Ovary (tissue), 10 donors: ENCODE measurements at places on chromosomes 3 and 15. TPM values are rescaled to one million over a fixed set of nuclear protein-coding genes. Genes with fewer than 3 reads are reported as not detected.
A peak's percentile ranks its signal among the peaks of the same experiment; 100 is the strongest.

ALPK3 gene
- 0.48 TPM for total RNA-seq

PRSS50 gene
- total RNA-seq: 0.40 TPM

GOLGA8H gene
- total RNA-seq: 1.3 TPM

RETNLB gene
- not detected for total RNA-seq

- no peaks in the 10 kb centered on the region for H3K4me1 ChIP-seq
- DNase-seq: no peak
- no peaks in the 10 kb centered on the region for H3K27me3 ChIP-seq
- H3K27ac ChIP-seq: no peak overlapping the region
Measured at GRCh38 chr15:27989838-27990237, 109.3 kb downstream of the OCA2 start.

DNA sequence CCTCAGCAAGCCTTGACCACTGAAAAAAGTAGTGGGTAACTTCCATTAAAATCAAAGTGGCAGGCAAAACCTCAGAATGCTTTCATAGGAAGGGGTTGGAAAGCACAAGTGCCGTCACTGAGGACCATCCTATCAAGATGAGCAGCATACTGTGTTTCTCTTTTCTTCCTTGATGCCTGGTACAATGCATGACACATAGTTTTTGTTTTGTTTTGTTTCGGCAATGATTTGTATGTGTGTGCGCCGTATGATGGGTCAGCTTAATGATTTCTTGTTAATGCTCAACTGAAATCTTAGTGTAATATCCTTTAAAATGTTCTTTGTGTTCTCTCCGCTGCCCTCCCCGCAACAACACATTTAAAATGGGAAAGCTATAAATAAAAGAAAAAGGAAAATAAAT lies 476.4 kb upstream of the KCNMB2 start:
- no peak for DNase-seq
- H3K27ac ChIP-seq: no peak overlapping the region
- H3K4me3 ChIP-seq: no peak overlapping the region
- peaks cover 3% of the 10 kb centered on the region for H3K4me1 ChIP-seq

DNA sequence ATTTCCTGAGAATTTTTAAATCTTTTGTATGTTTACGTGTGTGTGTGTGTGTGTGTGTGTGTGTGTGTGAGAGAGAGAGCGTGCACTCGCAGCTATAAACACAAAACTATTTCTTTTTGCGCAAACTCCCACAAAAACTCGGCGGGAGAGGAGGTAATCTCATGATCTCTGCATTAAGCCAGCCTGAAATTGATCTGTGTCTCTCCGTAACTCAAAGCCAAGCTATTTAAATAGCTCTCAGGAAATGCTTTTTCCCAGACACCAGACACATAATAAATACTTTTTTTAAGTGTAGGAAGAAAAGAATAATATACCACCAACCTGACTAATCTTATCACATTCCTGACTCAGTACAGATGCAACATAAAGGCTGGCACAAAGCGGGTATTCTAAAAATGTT lies 226.8 kb downstream of the MAGI1 start:
- H3K27ac ChIP-seq: no peak overlapping the region
- no peak overlapping the region for H3K4me3 ChIP-seq
- H3K4me1 ChIP-seq: no peaks in the 10 kb centered on the region
- H3K36me3 ChIP-seq: no peaks in the 10 kb centered on the region
- no peak for DNase-seq

- H3K27me3 ChIP-seq: no peaks in the 10 kb centered on the region
- H3K4me3 ChIP-seq: no peak overlapping the region
- DNase-seq: peak; percentile 74
- H3K27ac ChIP-seq: no peak overlapping the region
- H3K4me1 ChIP-seq: no peaks in the 10 kb centered on the region
Measured at GRCh38 chr15:23869396-23869795, 182.3 kb upstream of the NDN start.

- peak overlapping the region; percentile 23 for H3K27ac ChIP-seq
- peak; percentile 66 for DNase-seq
- no peaks in the 10 kb centered on the region for H3K27me3 ChIP-seq
- H3K4me1 ChIP-seq: peaks cover 23% of the 10 kb centered on the region
- H3K4me3 ChIP-seq: no peak overlapping the region
Measured at GRCh38 chr3:4581124-4581424, 87.9 kb downstream of the ITPR1 start.

DNA sequence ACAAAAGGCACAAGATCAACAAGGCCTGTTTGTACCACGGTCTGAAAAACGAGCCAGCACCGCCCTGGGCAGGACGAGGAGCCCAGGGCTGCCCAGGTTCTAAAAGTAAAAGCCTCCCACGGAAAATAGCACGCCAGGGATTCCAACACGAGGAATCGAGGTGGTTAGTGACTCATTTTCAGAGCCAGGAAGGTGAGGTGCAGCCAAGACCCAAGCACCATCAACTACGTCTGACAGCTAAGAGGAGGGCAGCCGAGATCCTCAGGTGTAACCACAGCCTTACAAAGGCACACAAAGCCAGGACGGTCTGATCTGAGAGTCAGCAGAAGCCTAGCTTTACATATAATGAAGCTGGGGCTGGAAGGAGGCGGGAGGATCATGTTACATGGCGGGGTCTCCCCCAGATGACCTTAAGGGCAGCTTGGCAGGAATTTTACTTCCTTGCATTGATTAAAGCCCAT lies 52.5 kb downstream of the ATP10A start:
- H3K4me1 ChIP-seq: peaks cover 2% of the 10 kb centered on the region
- no peak overlapping the region for H3K27ac ChIP-seq
- no peak for DNase-seq
- no peak overlapping the region for H3K4me3 ChIP-seq

GRCh38 chr3:12593473-12593872 lies 36.6 kb downstream of the MKRN2 start:
- DNase-seq: no peak
- H3K36me3 ChIP-seq: no peaks in the 10 kb centered on the region
- peak overlapping the region; percentile 24 for H3K27ac ChIP-seq

DNA sequence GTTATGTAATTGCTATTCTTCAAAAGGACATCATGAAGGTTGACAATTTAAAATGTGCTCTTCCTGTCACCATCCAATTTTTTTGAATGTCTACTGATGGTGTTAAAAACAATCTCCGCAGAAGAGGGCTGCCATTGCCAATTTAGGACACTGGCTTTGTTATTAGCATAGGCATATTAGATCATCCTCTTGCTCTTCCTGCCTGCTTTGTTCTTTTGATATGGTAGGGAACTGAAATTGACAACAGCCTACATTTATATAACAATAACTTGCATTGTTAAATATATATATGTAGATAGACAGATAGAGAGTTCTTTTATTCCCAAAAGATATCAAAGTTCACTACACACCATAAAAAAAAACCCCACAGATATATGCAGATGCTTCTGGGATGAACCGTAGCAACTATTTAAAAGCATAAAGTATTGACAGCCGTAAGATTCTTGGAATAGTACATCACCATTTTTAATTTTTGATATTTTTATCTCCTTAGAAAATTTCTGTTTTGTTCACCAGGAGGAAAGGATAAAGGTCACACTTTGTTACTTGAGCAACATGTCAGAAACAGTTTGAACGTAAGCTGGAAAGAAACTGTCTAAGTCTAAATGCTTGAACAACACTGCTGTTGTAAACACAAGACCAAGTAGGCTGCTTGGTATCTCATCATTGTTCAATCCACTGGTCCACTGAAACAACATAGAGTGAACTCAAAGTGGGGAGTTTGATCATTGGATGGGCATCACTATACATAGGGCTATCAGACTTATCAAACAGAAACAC lies 66.5 kb downstream of the MDFIC2 start:
- DNase-seq: no peak
- no peaks in the 10 kb centered on the region for H3K4me1 ChIP-seq
- peaks cover 3% of the 10 kb centered on the region for H3K27me3 ChIP-seq
- no peaks in the 10 kb centered on the region for H3K36me3 ChIP-seq
- H3K27ac ChIP-seq: no peak overlapping the region
- no peak overlapping the region for H3K4me3 ChIP-seq

DNA sequence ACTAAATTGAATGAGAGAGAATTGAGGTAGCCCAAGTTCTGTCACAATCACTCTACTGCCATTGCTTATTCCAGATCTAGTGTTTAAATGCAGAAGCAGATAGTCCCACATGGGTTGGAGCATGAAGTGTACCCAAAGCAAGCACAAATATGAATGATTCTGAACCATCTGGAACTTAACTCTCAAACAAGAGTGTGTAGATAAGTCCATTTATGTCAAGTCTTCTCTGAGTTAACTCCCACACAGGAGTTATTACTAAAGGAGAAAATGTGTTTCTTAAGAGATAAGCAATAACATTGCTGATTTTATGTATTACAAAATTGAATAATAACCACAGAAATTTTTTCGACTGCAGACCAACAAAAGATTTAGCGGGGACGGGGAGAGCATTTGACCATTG lies 33.6 kb downstream of the PAQR9 start:
- no peak overlapping the region for H3K27ac ChIP-seq
- no peak for DNase-seq
- H3K27me3 ChIP-seq: no peaks in the 10 kb centered on the region
- H3K4me3 ChIP-seq: no peak overlapping the region

DNA sequence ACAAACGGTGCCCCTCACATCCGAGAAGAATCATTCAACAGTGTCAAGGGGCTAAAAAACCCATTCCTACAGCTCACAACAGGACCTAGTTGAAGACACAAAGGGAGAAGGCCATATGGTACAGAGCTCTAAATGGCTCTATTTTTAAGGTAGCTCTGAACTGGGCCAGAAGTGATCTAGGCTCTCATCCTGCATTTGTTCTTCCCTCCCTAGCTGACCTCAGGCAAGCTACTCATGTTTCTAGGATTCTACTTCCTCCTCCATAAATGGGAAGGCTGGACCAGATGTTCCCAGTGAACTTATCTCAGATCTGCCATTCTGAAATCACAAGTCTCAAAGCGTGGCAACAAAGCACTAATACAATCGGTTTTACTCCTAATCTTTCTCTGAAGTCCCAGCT lies 62.3 kb downstream of the CPNE4 start:
- H3K27ac ChIP-seq: no peak overlapping the region
- H3K4me1 ChIP-seq: no peaks in the 10 kb centered on the region
- no peaks in the 10 kb centered on the region for H3K36me3 ChIP-seq
- no peak overlapping the region for H3K4me3 ChIP-seq
- no peak for DNase-seq
- H3K27me3 ChIP-seq: no peaks in the 10 kb centered on the region

GRCh38 chr15:40796041-40796440 lies 10.8 kb upstream of the ZFYVE19 start:
- H3K36me3 ChIP-seq: no peaks in the 10 kb centered on the region
- no peaks in the 10 kb centered on the region for H3K27me3 ChIP-seq
- H3K27ac ChIP-seq: no peak overlapping the region
- no peak for DNase-seq
- H3K4me3 ChIP-seq: no peak overlapping the region
- H3K4me1 ChIP-seq: no peaks in the 10 kb centered on the region

DNA sequence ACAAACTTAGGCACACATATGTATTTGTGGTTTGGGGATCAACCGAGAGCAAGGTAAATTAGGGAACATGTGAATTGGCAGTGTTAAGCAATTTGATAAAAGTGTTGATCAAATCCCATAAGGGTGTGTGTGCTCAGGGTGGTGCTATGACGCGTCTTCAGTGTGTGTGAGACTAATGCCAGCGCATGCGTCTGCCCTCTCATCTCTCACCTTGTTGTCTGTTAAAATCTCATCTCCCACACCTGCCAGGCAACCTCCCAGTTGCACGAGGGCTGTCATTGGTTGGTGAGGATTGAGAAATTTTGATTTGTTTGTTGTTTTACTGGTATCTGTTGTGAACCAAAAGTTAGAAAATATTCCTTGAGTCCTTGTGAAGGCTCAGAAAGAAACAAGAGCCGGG lies 137.2 kb upstream of the ICE2 start:
- no peaks in the 10 kb centered on the region for H3K27me3 ChIP-seq
- no peaks in the 10 kb centered on the region for H3K36me3 ChIP-seq
- no peak overlapping the region for H3K27ac ChIP-seq
- H3K4me3 ChIP-seq: no peak overlapping the region

DNA sequence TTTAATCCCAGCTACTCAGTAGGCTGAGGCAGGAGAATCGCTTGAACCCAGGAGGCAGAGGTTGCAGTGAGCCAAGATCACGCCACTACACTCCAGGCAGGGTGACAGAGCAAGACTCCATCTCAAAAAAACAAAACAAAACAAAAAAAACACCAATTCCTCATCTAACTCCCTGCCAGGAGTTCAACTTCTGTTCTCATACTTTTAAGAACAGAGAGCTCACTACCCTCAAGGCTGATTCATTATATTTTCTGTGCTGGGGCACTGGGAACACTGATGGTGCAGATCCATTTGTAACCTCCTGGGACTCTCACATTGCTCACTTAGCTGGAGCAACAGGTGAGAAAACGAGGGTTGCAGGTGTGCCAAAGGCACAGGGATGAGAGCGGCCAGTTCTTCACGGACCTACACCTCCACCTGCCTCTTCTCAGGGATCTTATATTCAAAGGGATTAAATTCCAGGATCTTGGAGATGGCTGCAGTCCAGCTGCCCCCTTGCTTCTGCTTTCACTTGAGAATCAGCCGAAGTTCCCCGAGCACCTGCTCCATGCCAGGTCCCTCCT lies 12.3 kb upstream of the CSK start:
- no peaks in the 10 kb centered on the region for H3K27me3 ChIP-seq
- no peaks in the 10 kb centered on the region for H3K4me1 ChIP-seq
- no peak overlapping the region for H3K4me3 ChIP-seq
- H3K27ac ChIP-seq: no peak overlapping the region
- no peak for DNase-seq

DNA sequence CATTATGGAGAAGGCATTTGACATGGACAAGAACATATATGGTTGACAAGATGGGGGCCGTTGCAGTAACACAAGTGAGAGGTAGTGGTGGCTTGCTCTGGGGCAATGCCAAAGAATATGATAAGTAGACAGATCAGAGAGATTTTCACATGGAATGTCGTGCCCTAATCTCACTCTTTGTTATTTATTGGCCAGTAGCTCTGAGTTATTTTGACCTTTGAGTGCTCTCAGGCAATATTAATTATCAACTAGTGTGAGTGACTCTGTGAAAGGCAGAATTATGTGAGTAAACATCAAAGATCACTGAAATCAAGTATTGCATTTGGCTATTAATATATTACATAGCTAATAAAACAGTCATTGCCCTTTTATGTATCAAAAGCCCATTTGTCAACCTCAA lies 164.9 kb upstream of the ADAMTS9 start:
- no peak overlapping the region for H3K4me3 ChIP-seq
- no peaks in the 10 kb centered on the region for H3K27me3 ChIP-seq
- peaks cover 13% of the 10 kb centered on the region for H3K4me1 ChIP-seq
- H3K27ac ChIP-seq: no peak overlapping the region
- DNase-seq: no peak
- H3K36me3 ChIP-seq: no peaks in the 10 kb centered on the region

DNA sequence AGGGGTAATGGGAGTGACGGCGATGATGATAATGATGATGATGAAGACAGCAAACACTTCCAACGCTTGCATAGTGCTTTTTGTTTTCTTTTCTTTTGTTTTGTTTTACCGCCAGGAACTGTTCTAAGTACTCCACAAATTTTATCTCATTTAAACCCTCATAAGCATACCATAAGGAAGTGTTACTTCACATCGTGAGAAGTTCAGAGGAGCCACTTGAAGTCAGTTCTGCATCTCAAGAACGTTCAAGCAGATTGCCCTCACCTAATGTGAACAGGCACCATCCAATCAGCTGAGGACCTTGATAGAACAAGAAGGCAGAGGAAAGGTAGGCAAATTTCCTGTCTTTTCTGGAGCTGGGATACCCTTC lies 104.1 kb downstream of the LSM3 start:
- H3K36me3 ChIP-seq: no peaks in the 10 kb centered on the region
- H3K27ac ChIP-seq: no peak overlapping the region
- no peaks in the 10 kb centered on the region for H3K4me1 ChIP-seq
- DNase-seq: no peak

- H3K4me1 ChIP-seq: peaks cover 3% of the 10 kb centered on the region
- peaks cover 4% of the 10 kb centered on the region for H3K36me3 ChIP-seq
- peak; percentile 68 for DNase-seq
- no peaks in the 10 kb centered on the region for H3K27me3 ChIP-seq
- H3K27ac ChIP-seq: peak overlapping the region; percentile 82
Measured at GRCh38 chr15:44662478-44663409, 718 bp downstream of the SPG11 start.
